ENCODE measurements at places on chromosomes 6 and 20.

- DNase-seq = peak; percentile 88
Measured at GRCh38 chr6:113854531-113855499, 2.3 kb upstream of the MARCKS start.

DNA sequence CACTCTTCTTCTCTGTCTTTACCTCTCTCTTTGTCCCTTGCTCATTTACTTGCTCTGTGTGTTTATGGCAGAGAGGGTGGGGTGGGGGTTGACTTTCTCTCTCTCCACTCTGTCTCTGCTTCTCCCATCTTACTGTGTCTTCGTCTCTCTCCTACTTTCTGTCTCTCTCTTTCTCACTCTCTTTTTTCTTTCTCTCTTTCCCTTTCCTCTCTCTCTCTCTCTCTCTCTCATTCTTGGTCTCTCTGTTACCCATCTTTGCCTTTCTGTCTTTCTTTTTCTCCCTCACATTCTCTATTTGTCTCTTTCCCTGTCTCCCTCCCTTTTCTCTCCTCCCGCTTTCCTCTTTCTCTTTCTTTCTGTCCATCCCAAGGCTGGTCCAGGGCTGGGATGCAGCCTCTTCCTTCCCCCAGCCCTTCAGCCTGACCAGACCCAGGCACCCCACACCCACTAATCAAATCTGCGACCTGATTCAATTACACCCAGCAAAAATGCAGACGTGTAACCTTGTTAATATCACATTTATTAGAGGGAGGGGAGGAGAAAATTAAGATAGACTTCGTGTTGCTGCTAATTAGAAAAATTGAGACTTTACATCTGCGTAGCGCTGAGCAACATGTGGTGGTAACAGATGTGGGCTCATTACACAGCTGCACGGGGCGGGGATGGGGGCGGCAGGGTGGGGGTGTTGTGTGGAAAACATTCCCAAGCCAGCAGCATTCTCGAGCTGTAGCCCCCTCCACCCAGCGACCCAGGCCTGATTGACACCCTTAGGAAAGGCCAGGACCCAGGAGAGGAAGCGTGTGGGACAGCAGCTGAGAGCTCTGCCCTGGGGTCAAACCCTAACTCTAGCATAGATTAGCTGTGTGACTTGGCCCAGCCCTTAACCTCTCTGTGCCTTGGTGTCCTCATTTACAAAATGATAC lies 124.9 kb upstream of the MAFB start:
- DNase-seq = no peak

DNA sequence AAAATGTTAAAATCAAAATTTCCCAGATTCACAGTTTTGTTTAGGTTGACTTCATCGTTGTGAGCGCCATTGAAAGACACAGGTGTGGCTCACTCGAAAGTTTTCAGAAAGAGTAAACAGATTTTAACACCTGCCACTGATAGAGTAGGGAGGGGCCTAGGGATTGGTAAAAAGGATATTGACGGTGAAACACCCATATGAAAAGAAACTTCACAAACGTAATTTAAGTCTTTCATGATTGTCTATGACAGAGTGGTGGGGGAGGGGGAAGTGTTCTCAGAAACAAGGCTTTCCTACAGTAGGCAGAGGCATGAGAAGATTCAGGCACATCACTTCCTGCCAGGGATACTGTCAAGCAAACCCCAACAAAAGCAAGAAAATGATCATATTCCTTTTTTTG lies 101.4 kb downstream of the PERP start:
- no peak for DNase-seq

GRCh38 chr6:117483645-117484016 lies 1.2 kb downstream of the DCBLD1 start:
- peak; percentile 59 for DNase-seq

DNA sequence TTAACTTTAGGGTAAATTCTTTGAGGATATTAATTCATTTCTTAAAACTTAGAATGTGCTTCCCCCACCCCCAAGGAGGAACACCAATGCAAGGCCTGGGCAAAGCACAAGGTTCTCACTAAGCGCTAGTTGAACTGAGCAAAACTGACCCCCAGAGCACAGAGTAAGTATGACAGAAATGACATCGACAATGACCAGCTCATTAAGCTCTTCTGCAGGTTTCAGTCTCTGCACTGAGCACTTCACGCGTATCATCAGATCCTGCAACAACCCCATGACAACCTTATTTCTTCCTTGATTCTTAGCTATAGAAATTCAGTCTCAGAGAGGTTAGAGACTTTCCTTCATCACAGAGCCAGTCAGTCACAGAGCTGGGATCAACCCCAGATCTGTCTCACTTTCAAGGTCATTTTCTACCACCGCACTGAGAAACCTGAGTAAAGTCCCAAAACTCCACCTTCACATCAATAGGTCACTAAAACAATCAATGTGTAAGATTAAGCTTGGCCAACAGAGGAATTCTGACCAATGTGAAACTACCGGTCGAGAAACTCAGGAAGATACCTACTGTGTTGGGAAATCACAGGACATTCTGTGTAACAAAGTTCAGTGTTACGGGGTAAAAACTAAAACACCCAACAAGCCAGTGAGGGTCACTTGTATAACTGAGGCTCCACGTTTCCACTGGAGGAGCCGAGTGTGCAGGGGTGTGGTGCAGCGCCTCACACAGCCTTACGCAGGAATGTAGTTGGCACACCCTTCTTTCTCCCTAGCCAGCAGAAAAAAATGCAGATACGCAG lies 129.0 kb upstream of the FOXQ1 start:
- no peak for DNase-seq

DNA sequence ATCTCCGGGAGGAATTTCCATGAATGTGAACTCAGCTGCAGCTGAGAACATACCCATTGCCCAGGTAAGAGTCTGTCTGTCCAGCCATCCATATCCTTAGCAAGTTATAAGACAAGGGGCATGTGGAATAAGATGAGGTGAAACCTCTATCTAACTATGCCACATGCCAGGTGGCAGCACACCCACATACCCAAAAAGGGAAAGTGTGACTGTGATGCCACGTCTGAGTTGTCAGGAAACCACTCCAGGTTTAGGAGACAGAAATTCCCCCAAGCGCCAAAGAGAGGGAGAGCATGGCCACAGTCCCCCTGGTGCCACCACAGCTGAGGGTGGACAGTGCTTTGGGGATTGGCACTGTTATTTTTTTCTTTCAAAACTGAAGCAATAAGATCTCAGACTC lies 36.7 kb downstream of the SYNDIG1 start:
- DNase-seq = no peak

DNA sequence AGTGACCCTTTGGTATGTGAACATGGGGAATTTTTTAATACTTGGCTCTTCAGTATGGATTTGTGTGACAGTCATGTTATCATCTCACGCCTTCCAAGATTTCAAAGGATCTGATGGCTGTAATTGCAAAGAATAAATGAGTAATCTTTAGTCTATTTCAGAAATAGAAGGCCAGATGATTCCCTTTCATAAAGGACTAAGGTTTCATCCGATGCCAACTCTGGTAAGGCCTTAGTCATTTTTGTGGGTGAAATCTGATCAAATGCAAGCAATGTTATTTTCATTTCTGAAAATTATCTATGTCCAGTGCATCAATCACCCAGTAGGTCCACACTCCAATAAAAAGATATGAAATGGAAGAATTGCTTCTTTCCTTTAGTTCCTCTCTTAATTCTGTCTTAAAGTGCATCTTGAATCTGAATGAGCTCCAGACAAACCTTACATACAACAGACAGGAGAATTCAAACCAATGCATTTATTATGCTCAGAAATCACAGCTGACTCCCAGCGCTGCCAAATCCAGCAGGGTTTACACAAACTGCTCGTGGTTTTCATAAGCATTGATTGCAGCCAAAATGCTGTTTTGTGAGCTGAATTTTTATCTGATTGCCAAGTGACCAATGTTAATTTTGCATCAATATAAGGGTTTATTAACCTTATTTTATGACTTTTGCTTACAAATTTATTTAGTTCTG lies 565.2 kb upstream of the MARCKS start:
- no peak for DNase-seq

GRCh38 chr20:7596541-7596940 lies 343.7 kb downstream of the HAO1 start:
- no peak for DNase-seq

- DNase-seq = no peak
Measured at GRCh38 chr6:6971369-6971768, 136.4 kb upstream of the RREB1 start.

DNA sequence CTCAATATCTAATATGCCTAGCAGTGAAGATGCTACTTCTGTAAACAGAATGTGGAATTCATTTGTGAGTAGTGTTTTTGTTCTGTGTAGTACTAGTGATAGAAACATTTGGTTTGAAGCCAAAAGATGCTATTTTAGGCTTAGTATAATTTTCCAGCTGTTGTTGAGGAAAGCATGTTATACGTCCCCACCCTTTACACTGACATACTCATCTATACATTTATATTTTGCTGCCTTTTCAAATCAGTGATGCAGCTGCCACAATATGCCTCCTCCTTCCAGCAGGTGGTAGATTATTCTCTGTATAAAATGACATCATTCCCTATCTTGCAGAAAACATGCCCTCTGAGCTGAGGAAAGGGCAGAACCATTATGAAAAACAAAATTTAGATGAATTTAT lies 1217.6 kb upstream of the GJE1 start:
- DNase-seq = no peak

- DNase-seq = no peak
Measured at GRCh38 chr6:113625850-113626249, 231.3 kb upstream of the MARCKS start.

Data from GM13976 (cell line).